ENCODE measurements at places on chromosomes 11 and 22.

DNA sequence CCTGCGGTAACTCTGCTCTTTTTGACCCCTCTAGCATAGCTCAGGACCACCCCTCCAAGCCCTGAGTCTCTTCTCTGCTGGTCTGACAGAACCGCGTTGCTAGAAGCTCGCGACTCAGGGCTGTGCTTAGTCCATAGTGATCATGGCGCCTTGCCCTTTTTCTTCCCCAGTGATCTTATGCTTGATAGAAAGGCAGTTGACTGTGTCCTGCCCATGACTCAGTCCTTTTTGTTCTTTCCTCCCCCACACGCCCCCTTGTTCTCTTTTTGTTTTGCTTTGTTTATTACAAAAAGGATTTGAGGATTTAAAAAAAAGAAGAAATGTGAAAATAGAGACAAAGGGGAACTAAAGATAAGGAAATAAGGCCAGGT is 17.5 kb downstream of the IL17RA start:
- no peak for DNase-seq

DNA sequence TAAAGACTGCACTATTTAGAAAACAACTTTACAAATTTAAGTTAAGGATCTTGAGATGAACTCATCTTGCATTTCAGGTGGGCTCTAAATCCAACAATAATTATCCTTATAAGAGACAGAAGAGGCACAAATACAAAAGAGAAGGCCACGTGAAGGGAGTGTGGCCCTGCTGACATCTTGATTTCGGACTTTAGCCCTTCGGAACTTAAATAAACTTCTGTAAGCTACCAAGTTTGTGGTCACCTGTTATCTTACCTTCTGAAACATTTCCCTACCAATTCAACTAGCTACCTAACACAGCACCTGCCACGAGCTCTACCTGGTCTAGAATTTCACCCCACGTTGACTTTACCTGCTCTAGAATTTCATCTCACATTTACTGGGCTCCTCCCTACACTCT is 42.9 kb upstream of the ARHGAP32 start:
- no peak for DNase-seq

DNA sequence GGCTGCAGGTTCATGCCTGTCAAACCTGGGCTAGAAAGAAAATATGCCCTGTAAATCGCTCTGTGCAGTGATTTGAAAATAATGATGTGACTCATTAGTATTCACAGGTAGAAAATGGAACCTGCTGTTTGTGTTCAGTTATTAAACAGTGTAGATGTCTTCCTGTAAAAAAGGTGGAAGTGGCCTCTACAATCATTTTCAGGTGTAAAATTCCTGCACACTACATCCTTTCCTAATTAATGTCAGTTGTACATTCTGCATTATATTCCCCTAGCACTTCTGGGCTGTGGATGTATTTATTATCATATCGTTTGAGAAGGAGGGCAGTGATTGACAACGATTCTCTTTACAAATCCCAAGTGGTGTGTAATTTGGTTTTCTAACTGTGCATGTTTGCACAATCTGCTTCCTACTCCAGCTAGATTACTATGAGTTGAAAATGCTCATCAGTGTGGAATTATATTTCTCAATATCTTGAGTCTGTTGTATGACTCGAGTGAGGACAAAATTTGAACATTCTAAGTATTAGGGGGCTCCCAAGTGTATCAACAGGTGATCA is 454.0 kb upstream of the DDI1 start:
- no peak for DNase-seq

GRCh38 chr11:12430954-12431595 is 53.7 kb downstream of the PARVA start:
- no peak for DNase-seq

GRCh38 chr11:28673691-28674432 is 565.7 kb downstream of the METTL15 start:
- DNase-seq: no peak

- no peak for DNase-seq
Measured at GRCh38 chr22:29092243-29092642, 19.4 kb downstream of the KREMEN1 start.

DNA sequence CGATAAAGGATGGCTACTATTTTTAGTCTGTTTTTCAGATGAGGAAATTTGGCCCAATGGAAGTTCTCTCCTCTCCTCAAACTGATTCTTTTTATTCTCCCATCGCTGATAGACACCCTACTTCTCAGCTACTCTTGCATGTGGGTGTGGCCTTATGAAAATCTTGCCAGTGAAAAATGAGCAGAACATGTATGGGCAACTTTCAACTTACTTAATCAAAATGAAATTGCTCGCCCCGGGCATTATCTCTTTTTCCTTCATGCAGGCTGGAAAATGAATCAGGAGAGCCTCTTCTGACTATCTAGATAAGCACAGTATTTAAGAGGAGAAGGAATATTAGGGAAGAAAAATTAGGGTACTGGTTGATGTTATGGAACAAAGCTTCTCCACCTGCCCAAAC is 2354.7 kb upstream of the RAG2 start:
- DNase-seq: no peak

DNA sequence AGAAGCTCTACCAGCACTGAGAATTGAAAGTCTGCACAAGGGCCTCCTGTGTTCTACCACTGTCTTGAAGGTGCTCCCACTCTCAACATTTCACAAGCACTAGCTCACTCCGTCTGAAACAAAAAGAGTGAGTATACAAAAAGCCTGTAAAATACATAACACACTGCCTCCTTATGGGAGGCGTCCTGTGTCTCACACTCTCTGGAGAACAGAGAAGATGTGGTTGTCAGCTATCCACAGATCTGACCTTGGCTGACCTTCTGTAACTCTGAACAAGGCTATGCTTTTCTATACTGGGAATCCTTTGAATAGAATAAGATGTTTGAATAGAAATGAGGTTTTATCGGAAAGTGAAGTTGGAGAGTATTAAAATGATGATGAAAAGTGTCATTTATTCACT is 171.3 kb upstream of the TMEM45B start:
- DNase-seq: no peak

DNA sequence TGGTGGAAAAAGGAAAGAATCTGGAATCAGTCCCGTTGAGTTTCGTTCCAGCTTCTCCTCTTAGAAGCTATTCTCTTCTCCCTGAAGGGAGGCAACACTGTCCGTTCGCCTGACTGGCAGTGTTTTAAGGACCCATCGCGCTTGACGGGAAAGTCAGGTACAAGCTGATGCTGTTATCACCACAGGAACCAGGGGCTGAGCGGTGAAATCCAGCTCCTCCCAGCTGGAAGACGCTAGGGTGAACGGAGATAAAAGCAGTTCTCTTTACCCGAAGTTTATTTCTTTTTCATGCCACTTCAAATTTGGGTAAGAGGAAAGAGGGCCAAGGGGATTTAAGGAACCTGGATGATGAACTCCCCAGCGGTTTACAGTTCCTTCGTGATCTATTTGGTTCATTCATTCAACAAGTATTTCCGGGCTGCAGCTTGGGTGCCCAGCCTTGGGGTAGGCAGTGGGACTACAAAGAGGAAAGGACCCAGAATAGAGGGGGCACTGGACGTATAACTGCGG is 551 bp upstream of the DEUP1 start:
- no peak for DNase-seq

DNA sequence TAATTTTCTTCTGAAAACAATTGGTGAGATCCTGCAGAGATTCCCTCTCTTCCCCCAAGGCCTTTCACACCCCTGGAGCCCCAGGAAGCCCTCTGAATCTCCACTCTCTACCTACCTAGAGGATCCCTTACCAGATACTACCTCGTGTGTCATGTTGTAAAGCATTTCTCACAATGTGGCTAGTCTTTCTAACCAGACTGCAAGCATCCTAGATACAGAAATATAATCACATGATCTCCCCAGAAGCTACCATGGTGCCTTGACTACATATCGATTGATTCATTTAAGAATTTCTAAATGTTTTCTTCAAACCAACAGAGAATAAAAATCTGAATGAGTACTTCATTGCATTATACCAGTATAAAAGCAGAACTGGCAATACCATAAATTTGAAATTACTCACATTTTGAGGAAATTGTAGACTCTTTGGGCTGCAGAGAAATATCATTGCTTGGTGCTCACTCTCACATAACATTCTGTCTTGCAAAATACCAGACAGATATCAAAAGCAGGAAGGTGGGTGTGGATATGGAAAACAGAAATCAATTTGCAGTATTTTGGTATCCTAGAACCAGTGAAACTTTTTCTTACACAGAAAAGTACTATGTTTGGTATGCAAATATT is 113.5 kb downstream of the MAML2 start:
- no peak for DNase-seq

DNA sequence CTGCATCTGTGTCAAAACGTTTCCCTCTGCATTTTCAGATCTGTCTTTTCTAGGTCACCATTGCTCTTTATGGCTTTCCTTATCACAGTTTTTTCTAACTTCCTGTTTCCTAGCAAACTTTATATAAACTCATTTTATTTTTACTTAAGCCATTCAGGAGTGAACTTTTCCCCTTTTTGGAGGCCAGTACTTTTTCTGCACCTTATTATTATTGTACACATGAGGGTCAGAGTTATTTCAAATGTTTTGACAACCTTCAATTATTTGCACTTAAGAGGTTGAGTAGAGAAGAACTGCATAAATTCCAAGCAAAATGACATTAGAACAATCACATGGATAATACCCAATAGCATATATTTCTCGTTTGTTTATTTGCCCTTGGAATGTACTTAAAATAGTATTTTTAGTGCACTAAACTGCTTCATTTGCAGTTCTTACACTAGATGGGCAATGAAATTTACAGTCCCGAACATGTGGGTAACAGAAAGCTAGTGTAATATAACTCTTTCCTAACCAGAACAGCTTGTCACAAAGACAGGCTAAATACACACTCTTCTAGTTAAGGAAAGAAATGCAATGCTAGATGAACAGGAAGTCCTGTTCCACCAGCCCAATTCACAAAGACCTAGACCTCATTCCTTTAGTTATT is 79.5 kb downstream of the UBASH3B start:
- no peak for DNase-seq

DNA sequence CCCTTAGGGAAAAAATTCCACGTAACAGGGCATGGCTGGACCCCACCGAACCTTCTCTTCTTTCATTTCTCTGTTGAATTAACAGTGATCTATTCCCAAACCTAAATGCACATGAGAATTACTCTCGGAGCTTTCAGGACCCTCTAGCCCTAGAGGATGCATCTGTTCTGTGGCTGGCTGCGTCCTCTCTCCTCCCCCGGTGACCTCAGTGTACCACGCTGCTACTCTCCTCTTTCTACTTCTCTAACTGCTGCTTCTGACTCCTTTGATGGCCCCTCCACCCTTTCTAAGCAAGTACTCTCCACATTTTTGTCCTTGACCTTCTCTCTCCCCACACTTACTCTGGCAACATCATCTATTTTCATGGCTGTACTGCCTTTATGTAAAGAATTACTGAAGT is 12.1 kb upstream of the APOA1 start:
- DNase-seq: no peak

- peak; percentile 56 for DNase-seq
Measured at GRCh38 chr22:40044870-40045834, 50.4 kb downstream of the FAM83F start.

- no peak for DNase-seq
Measured at GRCh38 chr11:77069969-77070582, 3.3 kb downstream of the CAPN5 start.

Data from stimulated activated CD4-positive, alpha-beta T cell treated with anti-CD3 and anti-CD28 coated beads, Interleukin-15, amount 100 ng/mL, for 1 hour (primary cell).